ENCODE measurements at places on chromosomes 5 and 9. TPM values are rescaled to one million over a fixed set of nuclear protein-coding genes. Genes with fewer than 3 reads are reported as not detected.

SQSTM1 gene
- 389 TPM for total RNA-seq

BSPRY gene
- total RNA-seq, result 2.8 TPM

PLPP6 gene
- 3.4 TPM for total RNA-seq

DROSHA gene
- 41.8 TPM for total RNA-seq

C5orf52 gene
- total RNA-seq, result not detected

All from heart right ventricle (tissue), 16 donors.